CD4-positive, alpha-beta T cell (primary cell): ENCODE measurements at places on chromosomes 5 and 9.

DNA sequence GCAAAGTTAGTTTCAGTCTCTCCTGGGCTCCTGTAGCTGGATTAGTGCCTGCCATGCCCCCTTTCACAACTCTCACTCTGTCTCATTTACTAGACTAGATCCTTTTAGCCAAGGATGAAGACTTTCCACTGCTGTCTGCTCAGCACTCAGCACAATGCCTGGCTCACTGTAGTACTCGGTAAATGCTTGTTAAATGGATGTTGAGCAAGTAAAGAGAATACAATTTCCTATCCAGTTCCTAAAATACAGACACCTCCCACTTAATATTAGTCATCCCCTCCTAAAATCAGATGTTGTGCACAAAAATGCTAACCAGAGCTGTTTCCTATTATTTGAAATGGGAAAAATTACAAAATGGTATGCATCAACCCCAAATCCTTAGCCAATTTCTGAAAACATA is 195.8 kb downstream of the SREK1 start:
- DNase-seq = no peak

- DNase-seq = no peak
Measured at GRCh38 chr9:81549500-81550206, 139.7 kb downstream of the TLE1 start.

DNA sequence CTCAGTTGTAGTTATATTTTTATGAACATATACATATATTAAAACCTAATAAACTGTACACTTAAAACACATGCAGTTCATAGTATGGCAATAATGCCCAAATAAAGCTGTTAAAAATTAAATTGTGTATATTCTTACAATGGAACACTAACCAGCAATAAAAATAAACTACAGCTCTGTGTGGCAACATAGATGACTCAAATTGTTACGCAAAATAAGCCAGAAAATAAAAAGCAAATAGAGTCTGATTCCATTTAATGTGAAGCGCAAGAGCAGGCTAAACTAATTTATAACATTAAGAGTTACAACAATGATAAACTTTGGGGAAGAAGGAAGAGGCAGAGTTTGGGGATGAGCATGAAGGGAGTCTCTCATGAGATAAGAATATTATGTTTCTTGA is 597.3 kb downstream of the TLE1 start:
- no peak for DNase-seq

DNA sequence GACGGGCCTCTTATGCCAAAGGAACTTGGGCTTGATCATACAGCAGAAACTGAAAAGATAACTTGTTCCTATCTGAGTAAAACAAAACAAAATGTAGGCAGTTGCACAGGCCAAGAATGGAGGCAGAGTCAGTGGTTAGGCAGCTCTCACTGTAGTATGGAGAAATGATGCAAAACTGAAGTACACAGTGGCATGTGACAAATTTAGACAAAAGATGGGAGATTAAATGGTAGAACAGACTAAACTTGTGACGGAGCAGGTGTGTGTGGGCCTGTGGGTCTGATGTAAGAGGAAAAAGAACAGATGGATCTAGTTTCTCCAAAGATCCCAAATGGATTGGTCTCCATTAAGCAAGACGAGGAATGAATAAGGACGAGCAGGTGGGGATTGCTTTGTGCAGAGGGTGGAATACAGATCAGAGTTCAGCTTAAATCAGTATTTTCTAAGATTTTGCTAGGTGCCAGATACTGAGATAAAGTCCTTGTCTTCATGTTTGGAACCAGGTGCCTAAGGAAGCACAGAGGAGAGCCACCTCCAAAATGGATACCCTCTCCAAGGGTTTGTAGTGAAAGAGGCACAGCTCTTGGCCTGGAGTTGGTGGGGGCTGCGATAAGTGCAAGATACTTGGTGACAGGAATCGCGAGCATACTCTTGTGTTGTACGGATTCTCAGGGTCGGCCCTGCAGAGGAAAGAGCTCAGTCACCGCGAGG is 722 bp upstream of the DCP2 start:
- DNase-seq = peak; percentile 11

DNA sequence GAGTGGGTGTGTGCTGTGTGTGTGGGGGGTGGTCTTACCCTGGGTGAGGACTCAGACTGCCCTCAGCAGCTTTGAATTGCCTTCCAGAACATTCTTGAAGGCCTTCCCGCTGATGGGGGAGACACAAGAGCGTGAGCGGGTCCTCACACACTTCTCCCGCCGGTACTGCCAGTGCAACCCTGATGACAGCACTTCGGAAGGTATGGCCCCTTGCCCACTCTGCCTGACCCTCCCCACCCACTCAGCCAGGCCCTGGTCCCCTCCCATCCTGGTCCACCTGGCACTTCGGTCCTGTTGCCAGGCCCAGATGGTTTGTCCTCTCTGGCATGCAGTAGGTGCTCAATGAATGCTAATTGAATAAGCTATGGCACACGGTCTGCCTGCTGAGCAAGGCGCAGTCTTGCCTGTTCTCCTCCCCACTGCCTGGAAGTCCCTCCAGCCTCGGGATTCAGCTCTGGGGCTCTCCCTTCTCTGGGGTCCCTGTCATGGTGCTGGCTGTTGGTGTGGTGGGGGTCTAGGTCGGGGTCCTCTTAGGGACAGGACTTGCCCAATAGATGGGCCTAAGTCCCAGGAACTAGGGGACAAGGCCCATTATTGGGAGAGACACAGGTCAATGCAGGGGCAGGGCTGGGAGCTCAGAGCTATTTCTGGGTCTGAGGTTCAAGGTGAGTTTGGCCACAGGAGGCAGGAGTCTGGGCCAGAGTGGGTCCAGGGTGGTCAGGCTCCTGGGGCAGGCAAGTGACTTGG is 26.4 kb downstream of the PSD2 start:
- DNase-seq = no peak

DNA sequence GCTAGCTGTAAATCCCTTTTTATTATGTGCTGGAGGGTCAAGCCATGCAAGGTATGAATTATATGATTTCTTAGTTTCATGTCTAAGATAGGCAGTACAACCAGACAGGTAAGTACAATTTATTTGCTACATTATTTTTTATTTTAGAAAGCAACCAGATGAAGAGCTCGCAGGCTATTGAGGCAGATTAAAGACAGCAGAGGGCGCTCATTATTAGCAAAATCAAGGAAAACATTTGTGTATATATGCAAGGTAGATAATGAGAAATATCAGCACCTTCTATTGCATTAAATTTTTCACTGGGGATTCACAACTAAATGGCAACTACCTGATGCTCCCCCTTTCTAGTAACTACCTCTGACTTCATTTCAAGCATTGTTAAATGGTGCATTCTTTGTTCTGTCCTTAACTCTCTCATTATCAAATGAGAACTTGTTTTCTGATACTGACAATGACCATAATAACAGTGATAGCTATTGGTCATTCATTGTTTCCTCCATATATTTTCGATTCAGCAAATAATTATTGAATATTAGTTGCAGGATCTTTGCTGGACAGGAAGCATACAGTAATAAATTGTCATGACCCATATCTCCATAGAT is 8.6 kb downstream of the SCGB3A2 start:
- no peak for DNase-seq

- DNase-seq = no peak
Measured at GRCh38 chr5:124522992-124523391, 223.4 kb downstream of the ZNF608 start.

DNA sequence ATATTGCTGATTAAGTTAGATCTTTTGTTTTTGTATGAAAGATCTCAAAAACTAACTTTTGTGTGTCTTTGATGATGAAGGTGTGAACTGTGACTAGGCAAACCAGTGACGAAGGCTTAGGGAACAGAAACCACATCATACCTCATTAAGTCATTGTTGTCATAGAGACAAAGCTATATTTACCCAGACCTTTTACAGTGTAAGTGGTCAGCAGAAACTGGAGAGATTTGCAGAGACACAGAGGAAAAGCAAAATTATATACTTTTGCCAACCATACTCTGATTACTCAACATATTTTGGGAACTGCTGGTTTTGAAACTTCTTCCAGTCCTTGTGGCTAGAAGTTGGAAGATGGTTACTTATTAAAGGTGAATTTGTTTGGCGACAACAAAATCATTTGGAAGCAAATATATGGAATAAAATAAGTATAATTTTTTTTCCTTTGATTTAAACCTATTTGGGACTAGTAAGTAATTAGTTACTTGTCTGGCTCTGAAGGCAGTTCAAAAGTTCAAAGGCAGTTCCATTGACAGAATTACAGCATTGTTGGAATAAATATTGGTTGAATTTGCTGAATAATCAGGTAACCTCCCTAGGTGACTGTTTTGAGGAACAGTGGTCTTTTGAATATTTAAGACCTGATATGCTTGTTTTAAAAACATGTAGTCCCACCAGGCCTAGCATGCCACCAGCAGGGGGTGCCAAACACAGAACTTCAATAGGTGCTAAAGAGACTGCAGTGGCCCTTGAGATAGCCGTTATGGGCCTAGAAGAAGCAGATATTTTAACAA is 103.8 kb downstream of the RPS23 start:
- peak; percentile 40 for DNase-seq

- no peak for DNase-seq
Measured at GRCh38 chr9:38090170-38090569, 21.1 kb upstream of the SHB start.

DNA sequence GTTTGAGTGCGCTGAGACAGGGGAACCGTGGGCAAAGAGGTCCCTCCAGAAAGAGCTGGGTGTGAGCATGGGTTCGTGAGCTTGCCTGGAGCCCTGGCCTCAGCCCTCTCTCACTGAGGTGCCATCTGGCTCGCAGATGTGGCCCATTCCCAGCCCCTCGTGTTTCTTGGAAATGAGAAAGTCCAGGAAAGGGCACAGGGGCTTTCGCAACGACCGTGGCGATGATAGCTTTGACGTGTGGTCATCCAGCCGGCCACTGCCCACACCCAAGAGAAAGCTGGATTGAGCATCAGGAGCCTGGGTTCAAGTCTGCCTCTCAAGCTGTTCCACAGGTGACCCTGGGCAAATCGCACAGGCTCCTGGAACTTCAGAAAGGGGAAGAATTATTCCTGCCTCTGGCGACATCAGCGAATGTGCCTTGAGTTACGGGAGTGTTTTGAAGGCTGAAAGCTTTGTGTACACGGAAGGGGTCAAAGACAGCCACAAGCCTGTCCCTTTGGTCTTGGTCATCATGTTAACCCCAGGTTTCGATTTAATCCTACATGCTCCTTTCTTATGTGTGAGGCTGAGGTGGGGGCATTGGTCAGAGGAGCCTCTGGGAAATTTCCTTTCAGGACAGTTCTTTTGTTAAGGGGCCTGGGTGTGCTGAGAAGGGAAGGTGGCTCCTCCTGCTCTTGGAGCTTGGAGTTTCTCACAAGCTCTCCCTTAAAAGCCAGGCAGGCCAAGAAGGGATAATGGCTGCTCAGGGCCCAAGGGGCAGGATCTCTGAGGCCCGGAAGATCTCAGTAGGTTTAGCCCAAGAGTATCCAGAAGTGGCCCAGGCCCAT is 41.7 kb upstream of the IL17B start:
- no peak for DNase-seq

DNA sequence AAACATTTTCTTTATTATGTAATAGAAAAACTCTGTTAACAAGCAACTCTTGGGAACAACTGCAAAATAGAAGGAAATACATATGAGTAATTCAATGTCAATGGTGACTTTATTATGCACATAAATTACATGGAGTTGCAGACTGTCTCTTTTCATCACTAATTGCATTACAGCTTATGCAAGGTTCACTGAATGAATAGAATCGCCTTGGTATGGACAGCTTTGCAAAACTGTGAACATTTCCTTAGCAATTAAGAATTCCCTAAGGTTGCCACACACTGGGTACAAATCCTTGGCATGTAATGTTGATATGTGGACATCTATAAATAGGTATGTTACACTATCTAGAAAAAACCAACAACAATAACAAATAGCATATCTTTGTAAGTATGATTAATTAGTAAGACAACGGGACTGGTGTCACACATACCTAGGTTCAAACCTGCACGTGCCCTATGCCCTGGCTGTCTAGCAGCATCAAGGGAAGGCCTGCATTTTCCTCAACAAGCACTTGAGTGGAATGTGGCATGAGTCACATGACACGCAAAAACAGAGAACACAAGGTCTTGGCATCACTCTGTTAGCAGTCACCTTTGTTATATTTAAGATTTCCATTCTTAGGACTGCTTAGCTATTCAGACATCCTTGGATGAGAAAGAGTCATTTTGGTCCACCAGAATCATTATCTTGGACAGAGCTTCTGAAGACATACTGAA is 263.9 kb downstream of the CTNND2 start:
- no peak for DNase-seq

DNA sequence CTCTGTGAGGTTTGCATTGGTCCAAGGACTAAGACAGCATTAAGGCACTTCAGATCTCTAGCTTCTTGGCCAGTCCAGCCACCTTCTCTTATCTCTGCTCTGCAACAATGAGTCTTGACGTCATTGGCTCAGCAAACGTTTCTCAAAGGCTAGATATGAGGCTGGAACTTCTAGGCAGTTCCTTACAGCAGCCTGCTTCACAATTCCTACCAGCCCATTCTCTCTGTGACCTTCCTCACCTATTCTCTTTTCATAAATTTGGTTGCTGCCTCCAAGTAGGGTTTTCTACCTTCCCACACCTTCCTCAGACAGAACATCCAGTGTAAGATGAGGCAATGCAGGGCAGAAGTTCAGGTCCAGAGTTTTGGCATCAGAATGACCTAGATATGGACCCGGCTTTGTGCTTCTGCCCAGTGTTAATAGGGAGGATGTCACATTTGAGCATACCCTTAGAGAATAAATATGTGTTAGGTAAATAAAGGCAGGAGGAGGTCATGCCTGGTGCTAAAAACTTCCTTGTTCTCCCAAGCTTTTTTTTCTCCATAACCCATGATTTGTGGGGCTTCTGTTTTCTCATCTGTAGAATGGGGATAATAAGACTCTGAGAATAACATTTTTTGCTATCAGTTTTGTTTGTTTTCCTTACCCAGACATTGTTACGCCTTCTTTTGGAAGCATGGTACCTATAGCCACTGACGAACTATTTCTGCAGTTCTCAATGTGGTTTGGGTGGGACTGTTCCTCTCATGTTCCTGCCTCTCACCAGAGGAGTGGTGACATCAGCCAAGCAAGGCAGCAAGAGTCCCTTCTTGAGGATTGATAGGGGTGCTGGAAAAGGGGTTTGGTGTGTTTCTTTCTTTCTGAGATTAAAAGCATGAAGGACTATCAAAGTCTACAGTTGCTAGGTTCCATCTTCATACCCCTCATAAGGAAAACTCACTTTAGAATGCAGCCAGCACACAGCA is 220.6 kb upstream of the TRIM32 start:
- DNase-seq = no peak

DNA sequence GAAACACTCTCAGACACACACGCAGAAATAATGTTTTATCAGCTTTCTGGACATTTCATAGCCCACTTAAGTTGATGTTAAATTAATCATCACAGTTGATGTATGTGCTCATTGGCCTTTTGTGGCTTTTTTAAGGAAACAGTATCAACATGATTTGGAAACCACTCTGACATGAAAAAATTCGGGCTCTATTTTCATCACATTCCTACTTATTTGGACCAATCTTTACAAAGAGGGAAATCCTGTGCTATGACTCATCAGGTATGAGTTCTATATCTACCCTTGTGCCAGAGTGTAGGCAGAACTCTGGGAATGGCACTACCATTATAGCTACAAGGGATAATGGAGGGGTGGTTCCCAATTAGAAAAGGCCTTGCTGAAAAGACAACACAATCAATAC is 388.4 kb upstream of the PTGER4 start:
- DNase-seq = no peak

- peak; percentile 50 for DNase-seq
Measured at GRCh38 chr9:122122903-122123632, 30.0 kb upstream of the TTLL11 start.

GRCh38 chr9:14175778-14176177 is 138.2 kb downstream of the NFIB start:
- no peak for DNase-seq
